ENCODE measurements at places on chromosomes 12 and 14. TPM values are rescaled to one million over a fixed set of nuclear protein-coding genes. Genes with fewer than 3 reads are reported as not detected.

TSPAN19 gene
- total RNA-seq = not detected

HOXC11 gene
- not detected for total RNA-seq

PIK3C2G gene
- total RNA-seq = not detected

PITPNM2 gene
- total RNA-seq = 8.2 TPM

RPGRIP1 gene
- 0.41 TPM for total RNA-seq

P2RX7 gene
- 0.55 TPM for total RNA-seq

LRFN5 gene
- 5.3 TPM for total RNA-seq

RPS6KA5 gene
- total RNA-seq = 5.3 TPM

PTPRR gene
- 0.60 TPM for total RNA-seq

CYP27B1 gene
- 3.2 TPM for total RNA-seq

TAC3 gene
- total RNA-seq = 6.8 TPM

EXD2 gene
- 24.1 TPM for total RNA-seq

KIF5A gene
- 16.1 TPM for total RNA-seq

PRB2 gene
- not detected for total RNA-seq

LRTM2 gene
- total RNA-seq = 0.66 TPM

KRT6C gene
- not detected for total RNA-seq

TDRD9 gene
- 0.17 TPM for total RNA-seq

SERPINA1 gene
- total RNA-seq = 5.1 TPM

- no peak for DNase-seq
Measured at GRCh38 chr12:47361389-47362021, 281.7 kb upstream of the AMIGO2 start.

- DNase-seq = peak; percentile 56
Measured at GRCh38 chr12:57235017-57235727, 5.7 kb downstream of the SHMT2 start.

GRCh38 chr12:122076743-122077495 is 1.6 kb upstream of the MLXIP start:
- no peak for DNase-seq

GRCh38 chr12:82665142-82665923 is 21.4 kb upstream of the TMTC2 start:
- DNase-seq = no peak

- DNase-seq = no peak
Measured at GRCh38 chr14:99626041-99626648, 18.8 kb upstream of the HHIPL1 start.

- DNase-seq = peak; percentile 72
Measured at GRCh38 chr14:104460791-104461651, 118.5 kb upstream of the C14orf180 start.

GRCh38 chr12:119338593-119339363 is 4.2 kb downstream of the CCDC60 start:
- no peak for DNase-seq

DNA sequence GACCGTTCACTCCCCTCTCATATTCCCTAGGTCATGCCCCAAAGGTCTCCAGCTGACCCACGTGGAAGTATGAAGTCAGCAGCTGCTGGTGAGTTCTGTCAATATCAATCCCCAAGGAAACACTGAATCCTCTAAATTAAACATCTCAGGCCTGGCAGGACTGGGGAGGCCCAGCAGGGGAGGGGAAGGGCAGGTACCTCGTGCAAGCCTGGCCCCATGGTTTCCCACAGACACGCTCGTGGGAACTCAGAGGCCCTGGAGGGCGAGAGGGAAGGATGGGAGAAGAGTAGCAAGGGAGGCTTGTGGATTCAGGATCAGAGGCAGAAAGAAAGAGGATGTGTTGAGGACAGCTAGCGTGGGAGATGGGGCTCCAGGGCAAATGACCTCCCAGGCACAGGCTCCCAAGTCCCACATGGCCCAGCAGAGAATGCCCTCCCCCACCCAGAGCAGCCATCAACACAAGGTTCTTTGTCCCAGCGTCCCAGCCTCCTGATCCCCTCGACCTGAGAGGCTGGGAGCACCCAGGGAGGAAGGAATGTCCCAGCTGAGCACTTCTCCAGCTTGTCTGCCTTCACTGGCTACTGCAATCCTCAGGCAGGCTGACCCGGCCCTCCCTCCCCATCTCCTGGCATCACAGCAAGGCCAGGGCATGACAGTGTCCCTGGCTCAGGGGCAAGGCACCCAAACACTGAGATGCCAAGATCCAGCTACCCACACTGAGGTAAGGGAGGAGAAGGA is 20.1 kb upstream of the RPLP0 start:
- DNase-seq = no peak

DNA sequence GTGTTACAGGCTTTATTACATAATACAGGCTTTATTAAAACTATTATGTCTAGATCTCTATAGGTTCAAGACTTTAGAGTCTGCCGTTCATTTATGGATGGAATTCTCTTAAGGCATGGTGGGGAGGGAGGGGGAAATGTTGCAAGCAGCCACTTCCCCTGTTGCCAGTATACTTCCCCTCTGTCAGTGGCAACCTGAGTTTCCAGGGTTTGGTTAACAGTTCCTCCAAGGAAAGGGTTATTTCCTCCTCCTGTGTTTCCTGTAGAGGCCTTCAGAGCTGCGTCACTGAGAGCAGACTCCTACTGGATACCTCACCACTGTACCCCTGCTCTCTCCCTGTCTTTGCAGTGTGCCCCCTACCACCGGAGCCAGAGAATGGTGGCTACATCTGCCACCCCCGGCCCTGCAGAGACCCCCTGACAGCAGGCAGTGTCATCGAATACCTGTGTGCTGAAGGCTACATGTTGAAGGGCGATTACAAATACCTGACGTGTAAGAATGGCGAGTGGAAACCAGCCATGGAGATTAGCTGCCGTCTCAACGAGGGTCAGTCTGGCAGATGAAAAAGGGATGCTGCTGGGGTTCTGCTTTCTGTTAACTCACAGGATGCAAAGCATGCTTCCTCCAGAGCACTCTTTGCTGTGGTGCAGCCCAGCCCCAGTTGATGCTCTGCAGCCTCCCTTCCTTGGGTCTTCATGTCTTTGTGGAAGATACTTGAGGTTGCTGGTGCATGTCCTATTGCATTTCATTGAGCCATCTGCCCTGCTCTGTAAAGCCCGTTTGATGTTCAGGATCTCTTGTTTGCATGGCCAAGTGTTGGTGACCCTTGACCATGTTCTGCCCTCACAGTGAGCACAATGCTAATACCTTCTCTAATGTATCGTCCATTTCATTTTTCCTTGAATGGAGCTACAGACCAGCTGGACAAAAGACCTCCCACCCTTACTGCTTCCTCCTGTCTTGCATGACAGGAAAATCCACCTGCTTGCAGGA is 63.6 kb upstream of the SRSF5 start:
- DNase-seq = no peak

DNA sequence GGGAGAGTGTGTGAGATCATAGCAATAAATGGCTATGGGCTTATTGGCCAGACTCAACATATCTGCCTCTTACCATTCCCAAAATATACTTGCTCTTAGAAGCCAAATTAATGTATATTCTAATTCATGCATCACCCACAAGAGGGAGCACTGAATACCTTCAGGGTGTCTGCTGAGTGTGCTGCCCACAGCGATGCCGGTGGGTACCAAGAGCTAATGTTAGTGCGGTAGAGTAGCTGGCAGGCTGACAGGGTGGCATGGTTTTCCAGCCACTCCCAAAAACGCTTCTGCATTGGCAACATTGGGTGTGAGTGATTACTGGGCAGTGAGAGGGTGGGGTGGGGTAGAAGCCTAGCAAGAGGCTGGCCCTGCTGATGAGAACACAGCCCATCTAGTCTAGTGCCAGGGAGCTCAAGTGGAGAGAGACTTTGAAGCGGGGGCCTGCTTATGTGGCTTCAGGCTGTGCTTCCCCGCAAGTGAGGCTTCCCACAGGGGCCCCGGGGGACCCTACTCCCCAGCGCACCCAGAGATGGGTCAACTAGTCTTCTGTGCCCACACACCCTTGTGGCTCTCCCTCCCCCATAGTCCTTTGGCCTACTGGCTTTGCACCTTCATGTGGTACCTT is 9.2 kb upstream of the PLEKHD1 start:
- DNase-seq = no peak

- DNase-seq = no peak
Measured at GRCh38 chr14:59755409-59756135, 115.0 kb downstream of the RTN1 start.

DNA sequence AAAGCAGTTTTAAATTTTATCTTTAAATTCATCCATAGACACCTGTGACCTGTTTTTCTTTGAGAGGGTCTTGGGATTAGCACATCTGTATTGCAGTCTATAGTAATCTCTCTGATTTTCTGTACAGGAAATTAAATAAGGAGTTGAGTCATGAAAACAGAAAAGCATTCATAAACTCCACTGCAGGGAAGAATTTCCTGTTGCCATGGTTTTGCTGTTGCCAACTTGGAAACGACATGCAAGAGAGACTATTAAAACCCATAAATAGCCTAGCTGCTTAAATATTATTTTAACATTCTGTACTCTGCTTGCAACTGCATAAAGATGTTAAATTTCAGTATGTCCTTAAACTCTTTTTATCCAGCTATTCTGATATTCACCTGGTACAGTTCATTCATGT is 281.0 kb upstream of the RGS6 start:
- no peak for DNase-seq

- DNase-seq = no peak
Measured at GRCh38 chr12:51200806-51201205, 17.1 kb downstream of the POU6F1 start.

- no peak for DNase-seq
Measured at GRCh38 chr12:40123496-40123895, 17.6 kb upstream of the SLC2A13 start.

GRCh38 chr12:84150201-84150600 is 762.4 kb downstream of the SLC6A15 start:
- DNase-seq = no peak

- no peak for DNase-seq
Measured at GRCh38 chr14:30553311-30553989, 5.5 kb upstream of the G2E3 start.

GRCh38 chr14:101761032-101761880 is at the start of gene PPP2R5C:
Gene PPP2R5C (plus strand): TSS chr14:101761709. CDS start chr14:101761894, 185 bp downstream.
- peak; percentile 83 for DNase-seq

DNA sequence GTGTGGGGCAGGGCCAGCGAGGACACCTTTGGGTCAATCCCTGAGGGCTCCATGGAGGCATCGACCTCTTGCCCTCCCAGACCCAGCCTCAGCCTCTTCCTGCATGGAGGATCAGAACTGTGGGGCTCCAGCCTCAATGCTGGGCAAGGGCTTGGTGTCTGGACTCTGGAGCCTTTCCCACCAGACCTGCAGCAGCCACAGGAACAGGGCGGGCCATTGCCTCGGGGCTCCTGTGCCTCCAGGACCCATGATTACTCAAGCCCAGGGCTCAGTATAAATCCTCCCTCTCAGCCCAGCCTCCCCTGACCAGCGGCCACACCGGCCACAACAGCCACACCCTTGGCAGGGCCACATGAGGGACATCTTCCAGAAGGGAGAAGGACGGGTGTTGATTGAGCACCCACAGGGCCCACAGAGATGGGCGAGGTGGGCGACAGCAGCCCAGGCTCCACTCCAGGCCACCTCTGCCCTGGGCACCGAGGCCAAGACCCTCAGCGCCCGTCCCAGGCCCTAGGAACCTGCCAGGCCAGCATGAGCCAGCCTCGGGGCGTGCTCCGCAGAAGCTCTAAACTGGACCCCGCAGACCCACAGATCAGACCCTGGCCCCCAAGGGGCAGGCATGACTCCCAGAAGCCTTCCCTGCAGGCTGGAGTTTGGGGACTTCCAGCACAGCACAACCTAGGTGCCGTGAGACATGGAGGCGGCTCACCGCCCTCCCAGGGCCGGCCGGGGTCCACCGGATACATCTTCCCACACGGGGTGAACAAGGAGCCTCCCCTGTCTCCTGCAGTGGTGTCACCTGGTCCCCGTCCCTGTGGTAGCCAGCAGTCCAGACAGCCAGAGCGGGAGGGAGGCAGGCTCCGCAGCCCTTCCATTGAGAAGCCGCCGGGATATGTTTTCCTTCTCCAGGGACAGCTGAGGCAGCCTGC is 25.1 kb downstream of the NCOR2 start:
- DNase-seq = no peak

- peak; percentile 23 for DNase-seq
Measured at GRCh38 chr12:67792185-67792584, 143.6 kb downstream of the DYRK2 start.

DNA sequence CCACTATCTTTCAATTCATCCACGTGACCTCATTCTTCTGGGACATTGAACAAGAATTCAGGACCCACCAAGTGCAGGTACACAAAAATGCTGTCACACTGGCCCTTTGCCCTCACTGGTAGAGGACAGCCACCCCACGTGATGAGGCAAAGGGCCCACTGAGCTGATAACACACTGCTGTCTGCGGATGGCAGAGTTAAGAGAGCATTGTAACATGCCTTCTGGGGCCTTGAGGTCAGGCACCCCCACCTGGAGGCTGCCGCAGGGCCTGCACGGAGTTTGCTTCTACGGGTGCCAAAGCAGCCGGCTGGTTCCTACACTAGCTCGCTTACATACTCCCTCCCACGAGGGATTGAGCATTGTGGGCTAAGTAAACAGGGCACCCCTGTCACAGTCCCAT is 101.0 kb downstream of the LRIG3 start:
- DNase-seq = peak; percentile 63

DNA sequence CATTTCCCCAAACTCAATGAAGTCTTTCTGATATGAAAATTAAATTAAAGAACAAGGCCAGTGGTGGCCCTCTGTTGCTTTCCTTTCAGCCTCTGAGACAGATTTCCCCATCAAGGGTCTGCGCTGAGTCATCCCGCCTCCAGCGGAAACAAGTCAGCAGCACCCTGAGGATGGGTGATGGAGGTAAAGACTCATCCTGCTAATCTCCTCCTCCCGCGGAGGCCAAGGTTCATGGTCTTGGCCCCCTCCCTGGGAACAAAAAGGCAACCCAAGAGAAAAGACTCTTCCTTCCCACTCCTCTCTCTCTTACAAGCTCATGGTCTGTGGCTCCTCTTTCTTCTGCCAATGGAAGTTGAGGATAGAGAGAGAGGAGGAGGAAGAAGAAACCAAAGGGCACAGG is 9.0 kb upstream of the NUMB start:
- DNase-seq = no peak

GRCh38 chr14:106318700-106319099 is 792.3 kb downstream of the TMEM121 start:
- no peak for DNase-seq

DNA sequence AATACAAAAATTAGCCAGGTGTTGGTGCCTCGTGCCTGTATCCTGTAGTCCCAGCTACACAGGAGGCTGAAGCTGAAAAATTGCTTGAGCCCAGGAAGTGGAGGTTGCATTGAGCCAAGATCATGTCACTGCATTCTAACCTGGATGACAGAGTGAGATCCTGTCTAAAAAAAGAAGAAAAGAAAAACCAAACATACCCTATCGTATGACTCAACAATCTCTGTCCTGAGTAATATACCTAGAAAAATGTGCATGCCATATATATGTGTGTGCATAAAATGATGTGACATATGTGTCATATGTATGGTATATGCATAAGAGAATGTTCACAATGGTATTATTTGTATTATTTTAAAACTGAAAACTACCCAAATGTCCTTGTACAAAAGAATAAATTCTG is 261.5 kb upstream of the CLEC14A start:
- no peak for DNase-seq

- DNase-seq = no peak
Measured at GRCh38 chr12:113333877-113334785, 778 bp downstream of the SLC8B1 start.

- DNase-seq = no peak
Measured at GRCh38 chr14:68784226-68784910, 8.5 kb downstream of the ZFP36L1 start.

Data from WTC11 (cell line).